ENCODE measurements at places on chromosomes 12 and 14. TPM values are rescaled to one million over a fixed set of nuclear protein-coding genes. Genes with fewer than 3 reads are reported as not detected.

DNA sequence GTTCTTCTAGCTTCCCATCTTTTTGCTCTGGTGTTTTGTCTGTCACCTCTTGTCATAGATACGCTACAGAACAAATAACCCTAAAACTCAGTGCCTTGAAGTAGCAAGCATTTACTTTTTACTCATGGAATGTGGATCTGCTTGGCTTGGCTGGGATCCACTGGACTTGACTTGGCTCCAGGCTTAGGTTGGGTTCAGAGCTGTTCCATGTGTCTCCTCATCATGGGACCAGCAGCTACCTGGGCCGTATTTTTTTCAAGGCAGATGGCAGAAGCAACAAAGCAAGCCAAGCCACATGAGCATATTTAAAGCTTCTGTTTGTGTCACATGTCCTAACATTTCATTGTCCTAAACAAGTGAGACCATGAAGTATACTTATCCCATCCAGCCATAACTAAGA, 48.7 kb upstream of the ATF1 start:
- DNase-seq = no peak

The ZNF410 gene
- 41.5 TPM for total RNA-seq

The CGRRF1 gene
- 19.1 TPM for total RNA-seq

DNA sequence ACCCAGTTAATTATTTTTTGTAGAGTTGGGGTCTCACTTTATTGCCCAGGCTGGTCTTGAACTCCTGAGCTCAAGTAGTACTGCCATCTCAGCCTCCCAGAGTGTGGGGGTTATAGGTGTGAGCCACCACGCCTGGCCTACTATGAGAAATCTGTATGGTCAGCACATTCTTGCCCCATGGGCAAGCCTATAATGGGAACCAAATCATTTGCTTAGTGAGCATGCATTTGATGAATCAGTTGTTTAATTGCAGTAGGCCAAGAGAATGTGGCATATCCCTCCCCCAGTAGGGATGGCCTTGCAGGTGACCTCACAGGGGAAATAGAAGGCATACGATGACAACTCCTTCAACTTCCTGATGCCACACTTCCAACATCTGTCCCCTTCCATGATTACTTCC, 122.7 kb downstream of the DIP2B start:
- DNase-seq = no peak

DNA sequence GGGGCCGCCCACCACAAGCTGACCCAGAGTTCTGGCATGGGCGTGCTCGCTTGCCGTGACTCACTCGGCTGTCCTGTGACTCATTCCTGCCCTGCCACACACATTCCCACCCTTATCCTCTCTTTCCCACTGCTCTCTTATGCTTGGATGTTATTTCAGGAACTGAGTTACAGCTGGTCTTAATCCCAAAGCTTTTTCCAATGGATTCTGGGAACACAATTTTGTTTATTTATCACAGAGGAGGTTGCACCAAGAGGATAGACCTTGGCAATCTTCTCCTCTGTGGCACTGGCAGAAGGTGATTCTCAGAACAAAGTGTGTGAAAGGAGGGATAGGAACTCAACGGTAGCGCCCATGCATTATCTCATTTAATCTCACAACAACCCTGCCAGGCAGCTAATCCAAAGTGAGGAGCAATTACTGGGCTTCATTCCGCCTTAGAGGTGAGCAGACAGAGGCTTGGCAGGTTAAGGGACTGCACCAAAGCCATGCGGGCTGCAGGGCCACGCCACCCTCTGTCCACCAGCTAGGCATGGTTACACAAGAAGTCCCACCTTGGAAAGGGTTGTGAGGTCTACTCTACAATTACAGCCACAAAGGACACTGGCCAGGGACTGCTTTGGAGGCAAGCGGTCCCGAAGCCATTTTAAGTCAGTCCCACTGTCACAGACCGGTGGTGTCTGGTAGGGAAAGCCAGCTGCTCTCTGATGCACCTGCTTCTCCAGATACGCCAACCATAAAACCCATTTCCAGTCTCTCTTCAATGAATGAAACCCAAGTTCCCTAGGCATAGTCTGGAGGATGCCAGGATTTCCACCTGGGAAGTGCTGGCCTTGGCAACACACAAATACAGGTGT, 32.9 kb downstream of the SYNE3 start:
- peak; percentile 64 for DNase-seq

GRCh38 chr14:95486875-95487668, 29.4 kb downstream of the SYNE3 start:
- no peak for DNase-seq

DNA sequence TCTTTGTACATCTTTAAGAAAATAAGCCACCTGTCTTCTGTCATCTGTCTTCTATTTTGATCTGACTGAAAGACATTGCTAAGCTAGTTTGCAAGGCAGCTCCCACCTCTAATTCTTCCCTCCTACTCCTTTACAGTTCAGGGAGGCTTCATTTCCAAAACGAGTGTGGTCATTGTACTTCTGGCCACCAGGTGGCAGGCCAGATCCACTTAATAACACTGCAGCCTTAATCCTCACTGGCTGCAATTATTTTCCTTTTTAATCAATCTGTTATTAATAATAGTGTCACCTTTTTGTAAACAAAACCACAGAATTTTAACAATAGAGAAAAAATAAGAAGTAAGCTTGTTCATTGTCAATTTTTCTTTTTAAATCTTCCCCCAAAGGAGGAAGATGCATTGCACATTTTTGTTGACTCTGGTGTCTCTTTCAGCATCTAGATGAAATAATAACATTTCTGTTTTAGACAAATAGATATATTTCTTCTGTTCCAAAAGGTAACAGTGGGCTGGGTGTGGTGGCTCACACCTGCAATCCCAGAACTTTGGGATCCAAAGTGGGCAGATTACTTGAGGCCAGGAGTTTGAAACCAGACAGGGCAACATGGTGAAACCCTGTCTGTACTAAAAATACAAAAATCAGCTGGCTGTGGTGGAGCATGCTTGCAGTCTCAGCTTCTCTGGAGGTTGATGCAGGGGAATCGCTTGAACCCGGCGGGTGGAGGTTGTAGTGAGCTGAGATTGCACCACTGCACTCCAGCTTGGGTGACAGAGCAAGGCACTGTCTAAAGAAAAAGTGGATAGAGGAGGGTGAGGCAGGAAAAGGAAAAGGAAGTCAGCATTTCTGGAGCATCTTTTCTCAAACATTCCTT, 23.3 kb downstream of the GABARAPL1 start:
- no peak for DNase-seq

The CD27 gene
- 2.3 TPM for total RNA-seq

DNA sequence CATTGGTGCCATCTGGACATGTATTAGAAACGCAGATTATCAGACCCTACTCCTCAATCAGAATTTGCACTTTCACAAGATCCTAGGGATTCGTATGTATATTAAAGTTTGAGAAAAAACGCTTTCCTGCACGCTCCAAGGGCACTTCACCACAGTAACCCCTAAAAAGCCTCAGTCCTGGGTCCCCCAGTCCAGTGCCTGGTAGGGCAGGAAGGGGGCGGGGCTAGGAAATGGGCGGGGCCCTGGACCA, 369 bp downstream of the DEPDC4 start:
- DNase-seq = peak; percentile 96

DNA sequence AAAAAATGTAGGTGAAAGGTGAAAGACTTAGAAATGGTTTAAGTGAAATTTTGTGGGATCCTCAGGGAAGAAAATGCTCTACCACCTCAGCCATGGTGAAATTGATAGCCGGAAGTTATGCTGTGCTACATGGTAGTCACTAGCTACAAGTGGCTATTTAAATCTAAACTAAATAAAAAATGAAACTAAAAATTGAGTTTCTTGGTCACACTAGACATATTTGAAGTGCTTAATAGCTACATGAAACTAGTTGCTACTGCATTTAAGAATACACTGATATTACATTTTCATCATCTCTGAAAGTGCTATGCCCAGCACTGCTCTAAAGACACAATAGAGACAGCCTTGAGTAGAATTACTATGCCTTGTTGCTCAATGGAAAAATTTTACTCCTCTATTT, 10.3 kb upstream of the SLCO1B3 start:
- DNase-seq = no peak

DNA sequence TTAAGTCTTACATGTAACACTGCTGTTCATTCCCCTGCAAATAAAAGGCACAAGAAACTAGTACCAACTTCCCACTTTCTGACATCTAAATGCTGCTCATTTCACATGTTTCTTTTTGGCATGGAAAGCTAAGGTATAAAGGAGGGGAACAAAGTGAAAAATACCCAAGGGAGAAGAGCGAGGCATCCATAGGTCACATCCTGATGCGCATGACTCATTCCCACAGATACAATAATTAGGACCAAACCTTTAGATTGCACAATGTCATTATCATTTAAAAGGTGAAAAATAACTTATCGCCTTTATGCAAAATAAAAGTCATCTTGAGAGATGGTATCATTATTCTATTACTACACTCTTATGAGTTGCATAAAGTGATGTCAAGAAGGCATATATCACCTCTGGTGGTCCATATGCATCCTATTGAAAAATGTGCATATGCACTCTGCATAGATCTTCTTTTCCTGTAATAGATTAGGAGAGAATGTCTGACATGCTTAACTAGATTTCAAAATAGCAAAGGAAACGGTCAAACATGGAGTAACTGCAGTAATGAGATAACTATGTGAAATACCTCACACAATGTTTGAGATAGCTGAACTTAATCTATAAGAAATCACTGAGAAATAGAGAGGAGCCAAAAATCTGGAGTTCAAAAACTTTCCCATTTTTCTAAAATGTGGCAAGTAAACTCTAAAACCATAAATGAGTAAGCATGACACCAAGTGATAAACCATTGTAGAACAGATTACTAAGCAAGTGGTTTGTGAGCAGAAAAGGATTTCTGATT, 382.5 kb upstream of the TMTC1 start:
- no peak for DNase-seq

The STON2 gene
- 34.3 TPM for total RNA-seq

The VTI1B gene
- 108 TPM for total RNA-seq

DNA sequence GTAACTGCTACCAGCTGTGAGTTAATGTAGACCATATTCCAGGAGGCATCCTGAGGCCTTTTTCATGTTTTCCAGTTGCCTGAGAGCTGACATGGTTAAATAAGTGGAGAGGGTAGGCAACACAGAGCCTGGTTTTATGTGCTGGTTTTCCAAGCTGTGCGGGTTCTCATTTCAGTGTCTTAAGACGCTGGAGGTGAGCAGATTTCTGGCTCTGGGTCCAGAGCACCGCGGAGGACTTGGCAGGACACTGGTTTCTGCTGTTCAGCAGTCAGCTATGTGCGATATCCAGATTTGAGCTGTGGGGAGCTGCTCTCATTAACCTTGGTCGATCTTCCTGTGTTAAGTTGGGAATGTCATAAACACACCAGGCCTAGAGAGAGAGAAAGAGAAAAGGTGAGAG, 680.8 kb downstream of the BCL11B start:
- DNase-seq = no peak
